Activated naive CD8-positive, alpha-beta T cell treated with anti-CD3 and anti-CD28 coated beads for 36 hours (primary cell): ENCODE measurements at places on chromosomes 2 and 18.

- DNase-seq, result no peak
Observed at GRCh38 chr2:196315388-196316049, 144.1 kb upstream of the STK17B start.

DNA sequence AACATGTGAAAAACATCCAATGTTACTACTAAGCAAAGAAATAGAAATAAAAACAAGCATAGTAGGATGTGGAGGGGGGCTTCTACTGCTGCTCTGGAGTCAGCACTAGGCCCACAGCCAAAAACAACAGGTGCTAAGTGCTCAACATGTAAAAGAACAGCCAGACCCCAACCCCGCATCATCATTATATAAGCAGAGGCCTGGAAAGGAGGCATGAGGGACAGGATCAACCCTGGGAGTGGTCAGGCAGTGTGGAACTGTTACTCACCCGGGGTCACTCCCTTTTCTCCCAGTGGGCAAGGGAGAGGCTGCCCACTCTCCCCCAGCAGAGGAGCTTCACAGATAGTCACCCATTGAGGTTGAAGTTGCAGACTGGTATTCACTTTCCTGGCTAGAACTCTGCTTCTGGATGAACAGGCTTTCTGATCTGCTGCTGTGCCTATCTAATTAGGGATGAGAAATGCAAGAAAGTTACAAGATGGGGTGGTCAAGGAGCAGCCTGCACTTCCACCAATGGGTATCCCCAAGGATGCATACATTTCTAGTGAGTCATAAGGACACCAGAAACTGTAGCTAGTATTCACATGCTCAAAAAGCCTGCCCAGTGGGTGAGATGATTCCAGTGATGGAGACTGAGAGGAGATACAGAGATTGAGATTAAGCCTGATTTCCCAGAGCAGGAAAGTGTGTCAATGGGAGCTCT, 480.1 kb upstream of the TCF4 start:
- no peak for DNase-seq

DNA sequence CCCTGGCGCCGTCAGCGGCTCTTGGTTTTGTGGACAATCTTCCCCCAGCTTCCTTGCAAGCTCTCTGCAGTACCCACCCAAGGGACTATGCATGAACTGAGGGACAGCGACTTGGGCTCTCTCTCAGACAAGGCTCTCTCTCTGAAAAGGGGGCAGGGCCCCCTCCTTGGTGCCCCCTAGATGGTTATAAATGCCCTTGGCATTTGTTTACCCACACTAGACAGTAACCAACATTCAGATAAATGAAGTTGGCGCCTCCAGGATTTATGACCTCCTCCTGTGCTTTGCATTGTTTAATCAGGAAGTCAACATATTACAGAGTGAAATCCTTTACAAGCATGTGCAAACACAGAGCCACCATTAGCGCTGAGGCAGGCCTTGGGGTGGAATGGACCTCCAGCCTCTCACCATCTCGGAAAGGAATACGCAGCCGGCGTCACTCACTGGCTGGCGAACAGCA, 547.4 kb upstream of the ID2 start:
- DNase-seq, result no peak

DNA sequence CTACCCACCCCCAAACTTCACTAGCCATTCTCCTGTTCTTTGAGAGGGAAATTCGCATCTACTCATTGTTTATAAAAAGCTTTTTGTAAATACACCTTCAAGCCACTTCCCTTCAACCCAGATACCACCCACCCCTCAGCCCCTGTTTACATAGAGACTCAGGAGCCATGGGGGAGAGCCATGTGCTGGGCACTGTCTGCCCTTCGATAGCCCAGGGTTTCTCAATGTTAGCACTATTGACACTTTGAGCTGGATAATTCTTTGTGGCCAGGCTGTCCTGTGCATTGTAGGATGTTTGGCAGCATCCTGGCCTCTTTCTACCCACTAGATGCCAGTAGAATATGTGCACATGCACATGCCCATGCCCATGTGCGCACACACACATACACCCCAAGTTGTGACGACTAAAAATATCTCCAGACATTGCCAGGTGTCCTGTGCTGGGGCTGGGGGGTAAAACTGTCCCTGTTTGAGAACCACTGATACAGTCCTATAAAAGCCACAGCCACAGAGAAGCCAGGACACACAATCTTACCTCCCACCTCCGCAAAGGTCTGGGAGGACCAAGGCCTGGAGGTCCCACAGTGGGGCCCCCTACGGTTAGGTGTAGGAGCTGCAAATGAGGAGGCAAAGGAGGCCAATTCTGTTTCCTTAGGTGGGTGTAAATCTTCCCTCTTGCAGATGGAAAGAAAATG, 44.5 kb upstream of the ASPRV1 start:
- no peak for DNase-seq

GRCh38 chr2:192011196-192011595, 164.3 kb upstream of the CAVIN2 start:
- DNase-seq, result no peak

GRCh38 chr2:26148501-26148900, 24.4 kb upstream of the GAREM2 start:
- DNase-seq, result no peak

DNA sequence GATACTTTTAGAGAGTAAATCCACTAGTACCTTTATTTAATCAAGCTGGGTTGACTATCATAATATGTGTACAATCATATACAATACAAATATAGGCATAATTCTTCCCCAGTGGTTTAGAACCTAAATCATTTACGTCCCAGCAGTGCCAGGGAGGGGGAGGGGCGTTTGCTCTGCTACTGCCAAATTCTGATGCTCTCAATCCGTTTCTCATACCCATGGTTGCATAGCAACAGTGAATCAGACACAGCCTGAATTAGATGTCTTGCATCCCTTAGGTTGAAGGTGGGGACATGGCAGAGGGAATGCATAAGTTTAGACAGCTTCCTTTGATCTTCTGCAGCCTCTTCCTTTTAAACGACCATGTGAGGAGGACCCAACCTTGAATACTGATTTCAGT, 135.4 kb downstream of the ABCA12 start:
- no peak for DNase-seq

- no peak for DNase-seq
Observed at GRCh38 chr2:121254748-121255147, 30.3 kb downstream of the TFCP2L1 start.

DNA sequence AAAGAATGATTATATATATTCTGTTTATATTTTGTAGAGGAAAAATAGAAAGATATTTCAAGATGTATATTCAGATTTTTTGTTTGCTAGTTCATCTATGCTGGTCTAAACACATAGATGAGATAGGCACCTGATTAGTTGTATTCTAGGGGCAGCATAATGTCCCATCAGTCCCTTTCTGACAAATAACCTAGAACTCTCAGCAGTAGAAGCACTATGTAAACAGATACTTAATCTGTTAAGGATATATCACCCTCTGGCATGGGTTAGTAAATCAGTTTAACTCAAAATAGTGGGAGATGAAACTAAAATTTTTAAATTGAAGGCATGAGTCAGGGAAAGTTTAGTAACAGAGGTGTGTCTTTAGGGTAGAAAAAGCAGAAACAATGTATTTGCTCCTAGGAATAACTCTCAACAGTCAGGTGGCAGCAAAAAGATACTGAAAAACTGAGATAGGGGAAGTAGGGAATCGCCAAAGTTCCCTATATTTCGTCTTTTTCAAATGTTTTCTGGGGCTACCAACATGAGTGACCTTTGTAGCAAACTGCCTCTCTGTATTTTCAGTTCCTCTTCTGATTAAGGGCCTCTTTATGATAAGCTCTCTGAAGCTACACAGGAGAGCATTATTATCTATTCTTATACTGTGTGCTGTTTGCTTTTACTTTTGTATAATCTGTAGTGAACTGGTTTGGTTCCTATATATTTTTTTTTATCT, 5.7 kb downstream of the PPP1R1C start:
- DNase-seq, result no peak

DNA sequence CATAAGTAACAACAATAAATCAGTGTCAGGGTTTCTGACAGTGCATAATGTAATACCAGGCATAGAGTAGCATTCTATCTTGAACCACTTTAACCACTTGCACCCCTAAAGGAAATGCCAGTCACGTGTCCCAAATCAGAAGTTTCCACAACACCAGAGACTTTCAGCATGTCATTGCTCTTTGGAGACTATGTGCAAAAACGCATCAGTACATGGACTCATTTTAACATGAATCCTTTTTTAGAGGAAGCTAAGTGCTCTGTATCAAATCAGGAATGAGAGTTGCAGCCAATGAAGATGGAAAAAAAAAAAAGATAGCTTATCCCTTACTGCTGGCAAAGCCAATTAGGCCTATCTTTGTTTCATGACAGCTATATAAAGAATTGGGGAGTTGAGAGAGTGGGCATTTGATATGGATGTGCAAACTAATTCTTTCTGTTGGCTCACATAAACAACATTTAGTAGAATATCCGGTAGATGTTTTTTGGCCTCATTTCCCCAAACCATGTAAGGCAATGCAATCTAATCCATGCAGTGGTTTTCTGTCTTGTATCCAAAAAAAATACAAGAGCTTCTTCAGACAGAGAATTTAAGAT, 353.1 kb downstream of the IRS1 start:
- no peak for DNase-seq

GRCh38 chr18:22521026-22521707, 103.5 kb upstream of the CTAGE1 start:
- no peak for DNase-seq

- DNase-seq, result no peak
Observed at GRCh38 chr18:75112186-75113096, 96.5 kb downstream of the PTGR3 start.

DNA sequence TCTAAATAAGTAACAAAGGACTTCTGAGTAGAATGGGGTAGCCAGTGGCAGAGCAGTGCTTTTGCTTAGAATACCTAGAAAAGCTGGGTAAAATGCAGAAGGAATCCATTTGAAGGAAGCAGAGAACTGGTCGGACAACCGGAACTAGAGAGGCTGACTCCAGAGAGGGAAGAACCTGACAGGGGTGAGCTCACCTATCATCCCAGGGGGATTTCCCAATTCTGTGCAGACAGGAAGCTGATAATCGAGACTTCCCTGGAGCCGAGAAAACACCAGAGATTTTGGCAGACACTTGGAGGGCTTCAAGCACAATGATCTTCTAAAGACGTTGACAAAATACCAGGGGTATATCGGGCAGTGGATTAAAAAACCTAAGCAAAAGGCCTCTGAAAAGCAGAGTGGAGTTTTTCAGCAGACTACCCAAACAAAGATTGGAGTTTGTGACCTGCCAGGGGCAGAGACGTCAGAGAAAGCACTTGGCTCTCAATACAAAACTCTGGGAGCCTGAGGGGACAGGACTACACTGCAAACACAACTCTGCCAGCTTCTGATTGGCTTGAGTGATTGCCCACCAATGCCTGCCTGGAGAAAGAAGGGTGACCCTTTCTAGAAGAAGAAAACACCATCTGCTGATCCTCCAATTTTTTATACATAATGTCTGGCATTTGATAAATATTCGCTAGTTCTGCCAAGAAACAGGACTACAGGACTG, 67.5 kb upstream of the TTN start:
- DNase-seq, result no peak

DNA sequence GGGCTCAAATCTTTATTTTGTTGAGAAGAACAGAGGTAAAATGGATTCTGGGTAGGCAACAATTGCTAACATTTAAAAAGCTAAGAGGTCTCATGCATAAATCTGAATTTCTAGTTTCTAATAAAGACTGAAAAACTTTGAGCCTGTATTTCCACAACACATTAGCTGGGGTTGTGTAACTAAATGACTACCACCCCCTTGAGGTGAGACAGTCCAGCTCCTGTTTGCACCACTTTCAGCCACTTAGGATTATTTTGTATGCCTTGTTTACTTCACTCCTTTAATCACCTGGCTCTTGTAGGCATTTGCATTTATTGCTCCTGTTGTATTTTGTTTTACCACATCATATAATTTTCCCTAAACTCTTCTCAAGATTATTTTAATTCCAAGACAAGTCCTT, 376.6 kb downstream of the PTH2R start:
- DNase-seq, result no peak

DNA sequence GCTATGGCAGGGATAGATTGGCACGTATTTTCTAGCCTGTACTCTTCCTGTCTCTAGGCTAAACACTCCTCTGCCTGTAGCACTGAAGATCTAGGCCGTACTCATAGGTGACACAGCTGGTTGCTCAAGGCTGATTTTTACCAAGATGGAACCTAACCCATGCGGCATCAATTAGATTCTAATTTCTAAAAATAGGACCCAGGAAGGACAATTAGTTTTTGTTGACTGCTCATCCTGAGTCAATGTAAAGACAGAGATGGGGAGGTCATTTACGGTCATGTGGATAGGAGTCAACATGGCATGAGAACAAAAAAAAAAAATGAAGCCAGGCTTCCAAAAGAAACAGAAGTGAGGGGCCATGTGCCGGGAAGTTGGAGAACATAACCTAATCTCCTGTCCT, 360.7 kb upstream of the ETAA1 start:
- no peak for DNase-seq

DNA sequence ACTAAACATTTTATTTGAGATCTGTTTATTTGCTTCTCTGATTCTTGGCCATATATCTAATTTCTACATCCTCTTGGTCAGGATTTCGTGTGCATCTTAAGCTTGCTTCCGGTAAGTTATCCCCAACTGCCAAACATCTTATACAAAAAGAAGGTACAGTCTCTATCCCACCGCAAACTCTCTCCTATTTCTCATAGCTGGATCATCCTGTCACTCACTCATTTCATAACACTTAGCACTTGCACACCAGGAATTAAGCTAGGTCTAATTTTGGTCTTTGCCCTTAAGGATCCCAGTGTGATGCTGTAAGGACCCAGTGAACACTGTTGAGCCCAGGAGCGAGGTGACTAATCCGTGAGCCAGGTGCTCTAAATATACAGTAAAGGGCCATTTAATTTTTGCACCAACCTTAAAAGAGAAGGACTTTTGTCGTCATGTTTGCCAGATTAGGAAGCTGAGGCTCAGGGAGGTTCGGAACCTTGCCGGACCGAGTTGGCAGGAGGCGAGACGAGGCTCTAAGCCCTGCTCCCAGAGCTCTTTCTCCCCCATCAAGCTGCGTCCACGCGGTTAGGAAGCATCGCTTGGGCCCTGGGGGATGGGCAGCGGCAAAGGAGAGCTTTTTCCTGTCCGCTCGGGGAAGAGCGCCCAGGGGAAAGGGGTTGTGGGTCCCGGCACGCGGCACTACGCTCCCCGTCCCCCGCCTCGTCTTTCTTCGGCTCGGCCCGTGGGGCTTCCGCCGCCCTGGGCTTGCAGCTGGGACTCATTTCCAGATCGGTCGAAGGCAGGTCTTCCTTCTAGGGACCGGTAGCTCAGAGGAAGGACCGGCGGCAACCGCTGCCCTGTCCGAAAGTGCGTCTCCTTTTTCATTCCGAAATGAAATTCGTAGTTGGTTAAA, 4.1 kb upstream of the ITPRIPL1 start:
- DNase-seq, result peak; percentile 48

DNA sequence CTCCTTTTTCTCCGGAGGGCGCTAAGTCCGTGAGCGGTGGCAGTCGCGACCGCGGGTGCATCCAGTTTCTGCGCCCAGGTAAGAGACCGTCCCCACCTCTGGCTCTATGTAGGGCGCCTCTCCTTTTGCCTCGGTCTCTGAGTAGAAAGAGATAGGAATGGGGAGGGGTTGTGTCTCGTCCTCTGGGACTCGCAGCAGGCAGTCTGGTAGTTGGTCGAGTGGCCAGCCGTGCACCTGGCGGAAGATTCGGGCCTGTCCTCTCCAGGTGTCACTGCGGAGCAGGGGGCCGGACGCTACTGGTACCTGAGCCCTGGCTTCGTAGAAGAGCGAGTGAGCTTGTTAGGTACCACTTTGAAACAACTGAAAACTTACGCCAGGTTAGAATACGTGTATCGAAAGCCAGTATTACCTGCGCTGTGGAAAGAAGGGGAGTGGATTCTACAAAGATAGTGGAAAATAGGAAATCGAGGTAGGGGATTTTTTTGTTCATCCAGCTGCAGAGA, 403 bp downstream of the MAP2 start:
- no peak for DNase-seq
